Femur (tissue), 1 donor: ENCODE measurements at places on chromosomes 4 and X.

DNA sequence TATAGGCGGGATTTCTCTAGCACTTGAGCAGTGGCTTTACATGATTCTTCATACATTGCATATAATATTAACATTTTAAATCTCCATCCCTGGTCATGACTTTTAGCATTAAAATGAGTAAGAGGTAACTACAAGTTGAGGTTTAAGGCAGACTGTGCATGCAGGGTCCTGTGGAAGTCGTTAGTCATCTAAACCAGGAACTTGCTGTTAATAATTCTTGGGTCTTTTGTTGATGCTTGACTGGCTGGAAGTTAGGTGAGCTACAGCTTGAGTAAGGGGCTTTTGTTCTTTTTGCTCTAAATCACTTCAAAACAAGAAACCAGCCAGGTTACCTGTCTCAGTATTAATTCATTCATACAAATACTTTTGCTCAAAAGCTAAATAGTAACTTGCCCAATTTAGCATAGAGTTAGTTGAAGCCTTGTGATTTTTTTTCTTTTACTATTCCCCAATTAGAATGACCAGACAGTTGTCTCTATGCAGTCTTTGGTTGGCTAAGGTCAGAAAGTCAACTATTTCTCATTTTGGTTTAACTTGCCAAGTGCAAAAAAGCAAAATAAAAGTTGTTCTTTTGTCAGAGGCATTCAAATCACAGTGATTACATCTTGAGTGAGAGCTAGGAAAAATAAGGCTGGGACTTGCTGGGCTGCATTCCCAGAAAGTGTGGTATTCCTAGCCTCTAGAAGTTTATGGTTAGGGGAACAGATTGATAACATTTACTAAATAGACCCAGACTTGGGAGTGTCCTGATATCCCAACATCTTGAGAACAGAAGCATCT is 516.9 kb downstream of the PDHA2 start:
- DNase-seq, result peak; percentile 37

GRCh38 chrX:525134-525533 is 105.5 kb upstream of the SHOX start:
- DNase-seq, result no peak

- DNase-seq, result no peak
These were observed 127.2 kb upstream of the MAP3K15 start for GRCh38 chrX:19642241-19643109.

DNA sequence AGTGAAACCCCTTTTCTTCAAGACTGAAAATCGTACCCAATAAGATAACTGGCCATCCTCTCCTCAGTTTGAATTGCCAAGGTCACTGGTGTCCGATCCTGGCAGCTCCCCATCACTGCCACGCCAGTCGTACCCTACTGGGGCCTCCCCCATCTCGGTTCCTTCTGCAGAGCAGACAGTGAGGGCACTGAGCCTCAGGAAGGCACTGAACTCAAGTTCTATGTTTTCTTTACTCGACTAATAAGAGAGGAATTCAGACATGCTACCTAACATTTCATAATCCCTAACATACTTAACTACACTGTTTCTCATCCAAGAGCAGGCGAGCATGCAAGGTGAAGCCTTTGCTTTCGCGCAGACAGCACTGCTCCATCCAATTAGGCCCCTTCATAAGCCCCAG is 23.4 kb downstream of the ZFYVE28 start:
- no peak for DNase-seq

GRCh38 chrX:41971346-41971745 is 48.0 kb upstream of the CASK start:
- no peak for DNase-seq

- DNase-seq, result peak; percentile 55
These were observed 24.3 kb downstream of the SHROOM3 start for GRCh38 chr4:76459291-76459723.

- peak; percentile 21 for DNase-seq
These were observed 43.2 kb upstream of the RBM47 start for GRCh38 chr4:40672528-40673522.

- DNase-seq, result no peak
These were observed 638.9 kb downstream of the MID1IP1 start for GRCh38 chrX:39439906-39440798.

DNA sequence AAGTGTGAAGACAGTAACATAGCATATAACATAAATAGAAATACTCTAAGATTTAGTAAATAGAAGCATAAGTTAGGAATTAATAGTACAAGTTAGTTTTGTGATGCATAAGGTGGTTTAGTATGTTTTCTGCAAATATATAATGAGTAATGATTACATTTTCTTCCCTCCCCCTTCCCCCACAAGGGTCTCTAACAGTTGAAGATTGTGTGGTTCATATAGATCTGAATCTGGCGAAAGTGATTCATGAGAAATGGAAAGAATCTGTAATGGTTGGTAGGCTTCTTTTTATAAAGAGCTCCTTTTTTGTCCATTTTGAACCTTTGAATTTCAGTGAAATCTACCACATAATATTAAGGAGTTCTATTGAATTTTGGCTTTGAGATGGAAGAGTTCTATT is 66.3 kb downstream of the N4BP2 start:
- DNase-seq, result no peak

- DNase-seq, result no peak
These were observed 151.3 kb upstream of the LEF1 start for GRCh38 chr4:108320061-108320460.
